T-helper 9 cell (primary cell): ENCODE measurements at places on chromosomes 5 and 9.

DNA sequence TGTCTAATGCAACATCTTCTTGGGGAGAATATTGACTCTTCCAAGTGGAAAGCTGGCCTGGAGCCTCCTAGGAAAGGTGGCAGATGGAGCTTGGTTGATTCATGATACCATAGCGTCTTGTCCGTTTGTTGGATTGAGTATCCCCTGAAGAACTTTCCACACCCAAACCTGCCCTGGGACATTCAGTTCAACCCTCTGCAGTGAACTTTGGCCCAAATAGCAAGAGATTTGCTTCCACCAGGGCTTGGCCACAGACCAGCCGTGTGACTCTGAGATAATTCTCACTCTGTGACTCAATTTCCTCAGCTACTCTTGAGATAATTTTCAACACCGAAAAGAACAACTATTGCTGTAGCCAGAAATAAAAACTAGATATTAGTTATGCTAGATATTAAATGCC, 108.0 kb upstream of the RAD23B start:
- no peak for DNase-seq

DNA sequence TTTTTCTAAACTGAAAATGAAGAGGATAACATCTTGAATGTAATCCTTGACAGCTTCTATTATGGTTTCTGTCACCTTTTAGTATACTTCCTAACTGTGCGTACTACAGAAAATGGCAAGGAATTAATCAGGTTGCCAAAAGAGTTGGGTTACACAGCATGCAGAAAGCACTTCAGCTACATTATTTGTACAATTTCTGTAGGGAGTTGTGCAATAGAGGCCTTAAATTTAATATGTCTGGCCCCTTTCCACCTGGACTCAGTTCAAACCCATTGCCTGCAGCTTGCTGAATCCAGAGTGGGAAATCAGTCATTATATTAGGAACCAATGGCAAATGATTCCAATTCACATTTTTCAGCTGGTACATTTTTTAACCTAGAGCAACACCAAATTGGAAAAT, 549.7 kb downstream of the CSNK1G3 start:
- DNase-seq: no peak

DNA sequence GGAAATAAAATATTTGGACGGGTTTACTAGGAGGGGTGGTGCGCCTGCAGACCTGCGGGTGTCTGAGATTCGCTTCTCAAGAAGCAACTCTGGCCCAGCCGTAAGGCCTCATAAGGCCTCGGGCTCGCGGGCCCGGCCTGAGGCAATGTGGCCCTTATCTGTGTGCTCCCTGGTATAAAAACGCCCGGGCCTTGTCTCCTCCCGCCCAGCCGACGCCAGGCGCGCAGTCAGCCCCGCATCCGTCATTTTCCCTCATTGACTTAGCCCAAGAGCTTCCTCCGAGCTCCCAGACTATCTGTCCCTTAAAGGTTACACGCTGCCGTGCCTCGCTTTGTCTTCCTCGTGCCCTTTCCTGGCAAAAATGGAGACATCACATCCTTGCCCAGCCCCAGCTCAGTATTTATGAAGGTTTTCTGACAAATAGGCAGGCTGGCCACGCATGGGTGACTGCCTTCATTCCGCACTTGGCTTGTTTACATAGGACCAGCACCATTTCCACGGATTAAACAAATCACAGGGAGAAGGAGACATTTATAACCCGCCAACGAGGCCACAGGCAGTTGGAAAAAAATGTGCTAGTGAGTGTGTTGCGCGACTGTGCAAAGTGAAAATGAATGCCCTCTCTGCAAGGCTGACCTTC, 74.5 kb upstream of the TBCA start:
- no peak for DNase-seq

- no peak for DNase-seq
These were observed 88.7 kb upstream of the RASEF start for GRCh38 chr9:83151627-83152137.

GRCh38 chr9:110027671-110028081, 180.3 kb downstream of the C9orf152 start:
- no peak for DNase-seq

- peak; percentile 32 for DNase-seq
These were observed 153.7 kb downstream of the MEF2C start for GRCh38 chr5:88729084-88729828.

DNA sequence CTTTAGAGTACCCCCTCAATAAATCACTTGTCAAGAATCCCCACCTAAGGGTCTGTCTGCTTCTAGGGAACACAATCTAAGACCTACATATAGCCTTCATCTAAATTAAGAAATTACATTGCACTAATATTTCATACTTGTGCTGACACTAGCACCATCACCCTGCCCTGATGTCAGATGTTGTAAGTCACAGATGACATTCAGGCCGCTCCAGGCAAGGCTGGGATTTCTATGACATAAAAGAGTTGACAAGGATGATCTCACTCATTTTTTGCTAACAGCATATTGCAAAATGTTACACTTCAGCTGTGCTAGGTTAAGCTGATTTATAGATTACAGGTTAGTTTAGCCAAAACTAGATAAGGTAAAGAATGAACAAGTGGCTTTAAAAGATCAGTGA, 372.5 kb upstream of the GRIA1 start:
- DNase-seq: no peak

- DNase-seq: no peak
These were observed 112.2 kb downstream of the MAST4 start for GRCh38 chr5:66708368-66708767.

GRCh38 chr9:97766092-97766491, 69.0 kb upstream of the XPA start:
- no peak for DNase-seq

DNA sequence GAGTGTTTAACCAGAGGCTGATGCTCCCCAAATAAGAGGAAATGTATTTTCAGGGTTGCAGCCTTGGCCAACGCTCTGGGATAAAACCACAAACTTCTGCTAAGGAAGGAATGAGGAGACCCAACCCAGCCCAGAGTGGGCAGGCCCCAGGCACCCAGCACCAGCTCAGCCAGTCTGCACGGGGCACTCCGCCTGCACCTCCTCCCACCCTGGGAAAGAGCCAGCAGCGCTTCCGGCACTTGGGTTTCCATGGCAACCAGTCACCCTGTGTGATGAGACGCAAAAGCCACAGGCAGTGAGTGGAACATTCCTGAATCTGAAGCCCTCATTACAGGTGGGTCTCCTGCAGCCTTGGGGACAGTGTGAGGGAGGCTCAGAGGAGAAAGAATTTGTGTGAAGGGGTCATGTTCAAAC, 85.2 kb upstream of the ZBTB43 start:
- DNase-seq: peak; percentile 81

DNA sequence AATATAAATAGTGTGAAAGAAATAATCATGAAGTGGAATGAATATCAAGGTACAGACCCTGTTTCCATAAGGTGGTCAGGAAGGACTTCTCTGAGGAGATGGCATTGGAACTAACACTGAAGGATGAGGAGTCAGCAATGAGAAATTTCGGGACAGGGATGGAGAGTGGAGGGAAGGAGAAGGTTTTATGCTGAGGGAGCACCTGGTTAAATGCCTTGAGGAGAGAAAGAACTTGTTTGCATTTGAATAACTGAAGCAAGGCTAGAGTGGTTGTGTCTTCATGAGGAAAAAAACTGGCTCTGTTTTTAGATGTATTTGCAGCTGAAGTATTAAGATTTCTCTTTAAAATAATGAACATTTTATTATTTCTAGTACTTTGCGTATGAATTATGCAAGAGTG, 180.8 kb downstream of the TRPM3 start:
- DNase-seq: no peak
